ENCODE measurements at places on chromosomes 2 and 18.

DNA sequence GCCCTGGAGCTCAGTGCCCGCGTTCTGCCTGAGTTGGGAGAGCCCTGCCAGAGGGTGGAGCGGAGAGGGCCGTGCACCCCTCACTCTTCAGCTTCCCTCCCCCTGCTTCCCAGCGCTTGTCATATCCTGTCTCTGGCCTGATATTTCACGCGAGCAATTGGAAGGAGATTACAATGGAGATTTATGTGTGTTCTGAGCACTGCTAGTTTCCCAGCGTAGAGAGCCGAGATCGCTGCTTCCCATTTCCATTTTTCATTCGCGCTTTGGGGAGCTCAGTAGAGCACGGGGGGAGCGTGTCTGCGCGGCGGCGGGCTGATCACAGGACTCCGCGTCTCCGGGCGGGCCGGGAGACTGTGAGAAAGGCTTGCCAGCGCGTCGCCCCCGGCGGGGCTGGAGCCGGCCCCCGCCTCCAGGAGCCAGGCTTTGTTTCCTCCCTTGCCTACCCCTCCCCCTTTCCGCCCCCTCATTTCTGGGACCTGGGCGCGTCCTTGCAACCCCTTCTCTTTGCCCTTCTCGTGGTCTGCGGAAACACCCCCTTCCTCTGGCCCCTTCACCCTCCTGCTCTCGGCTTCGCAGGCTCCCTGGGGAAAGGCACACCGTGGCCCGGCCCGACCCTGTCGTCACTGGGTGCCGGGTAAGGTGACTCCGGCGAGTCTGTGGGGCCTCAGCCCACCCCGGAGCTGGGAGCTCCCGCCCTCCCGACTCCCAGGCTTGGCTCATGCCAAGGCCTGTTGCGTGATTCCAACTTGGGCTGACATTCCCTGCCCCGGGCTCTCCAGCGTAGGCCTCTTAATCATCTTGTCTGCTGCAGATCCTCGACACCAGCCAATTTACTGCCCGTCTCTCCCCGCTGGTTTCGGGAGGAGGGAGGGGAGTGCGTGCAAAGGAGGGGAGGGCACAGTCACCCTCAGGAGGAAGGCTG is 5.8 kb downstream of the DLX2 start:
- no peak for DNase-seq

GRCh38 chr2:80529466-80530165 is 225.1 kb upstream of the LRRTM1 start:
- DNase-seq, result no peak

- no peak for DNase-seq
Measured at GRCh38 chr18:59549503-59550173, 147.6 kb downstream of the CCBE1 start.

DNA sequence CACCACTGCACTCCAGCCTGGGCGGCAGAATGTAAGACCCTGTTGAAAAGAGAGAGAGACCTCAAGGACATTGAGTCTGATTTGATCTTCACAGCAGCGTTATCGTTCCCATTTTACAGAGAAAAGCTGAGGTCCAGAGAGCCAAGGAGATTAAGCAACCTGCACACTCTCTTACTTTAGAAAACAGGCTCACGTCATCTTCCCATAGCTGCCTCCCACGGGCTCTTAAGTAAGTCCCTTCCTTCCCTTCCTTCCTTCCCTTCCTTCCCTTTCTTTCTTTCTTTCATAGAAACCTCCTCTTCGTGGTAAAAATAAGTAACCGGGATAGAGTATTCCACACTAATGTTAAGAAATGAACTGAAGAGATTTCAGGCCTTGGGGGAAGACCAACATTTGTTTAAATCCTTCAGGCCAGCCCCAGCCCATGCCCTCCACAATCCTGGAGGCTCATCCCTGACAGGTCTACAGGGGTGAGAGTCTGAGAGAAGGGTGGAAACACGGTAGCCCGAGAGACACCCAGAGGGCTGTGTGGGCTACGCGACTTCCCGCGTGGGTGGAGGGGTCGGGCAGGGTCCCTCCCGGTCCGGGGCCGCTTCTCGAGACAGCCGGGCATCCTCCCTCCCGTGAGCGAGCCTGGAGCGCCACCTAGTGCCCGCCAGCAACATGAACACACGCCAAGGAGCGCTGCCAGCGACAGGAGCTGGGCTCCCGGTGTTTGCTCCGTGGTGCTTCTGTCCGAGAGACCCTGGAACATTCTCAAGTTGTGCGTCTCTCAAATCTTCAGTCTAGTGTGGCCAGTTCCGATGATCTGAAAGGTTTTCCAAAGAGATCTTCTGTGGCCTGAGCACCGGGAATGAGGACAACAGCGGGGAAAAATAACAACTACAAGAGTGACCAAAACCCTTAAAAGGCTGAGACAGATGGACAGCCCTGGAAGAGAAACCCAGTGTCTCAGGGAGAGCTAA is 160.3 kb downstream of the INO80D start:
- DNase-seq, result peak; percentile 78

- DNase-seq, result no peak
Measured at GRCh38 chr2:184049566-184049965, 548.8 kb upstream of the ZNF804A start.

GRCh38 chr2:233489666-233490065 is 76.9 kb downstream of the USP40 start:
- no peak for DNase-seq

DNA sequence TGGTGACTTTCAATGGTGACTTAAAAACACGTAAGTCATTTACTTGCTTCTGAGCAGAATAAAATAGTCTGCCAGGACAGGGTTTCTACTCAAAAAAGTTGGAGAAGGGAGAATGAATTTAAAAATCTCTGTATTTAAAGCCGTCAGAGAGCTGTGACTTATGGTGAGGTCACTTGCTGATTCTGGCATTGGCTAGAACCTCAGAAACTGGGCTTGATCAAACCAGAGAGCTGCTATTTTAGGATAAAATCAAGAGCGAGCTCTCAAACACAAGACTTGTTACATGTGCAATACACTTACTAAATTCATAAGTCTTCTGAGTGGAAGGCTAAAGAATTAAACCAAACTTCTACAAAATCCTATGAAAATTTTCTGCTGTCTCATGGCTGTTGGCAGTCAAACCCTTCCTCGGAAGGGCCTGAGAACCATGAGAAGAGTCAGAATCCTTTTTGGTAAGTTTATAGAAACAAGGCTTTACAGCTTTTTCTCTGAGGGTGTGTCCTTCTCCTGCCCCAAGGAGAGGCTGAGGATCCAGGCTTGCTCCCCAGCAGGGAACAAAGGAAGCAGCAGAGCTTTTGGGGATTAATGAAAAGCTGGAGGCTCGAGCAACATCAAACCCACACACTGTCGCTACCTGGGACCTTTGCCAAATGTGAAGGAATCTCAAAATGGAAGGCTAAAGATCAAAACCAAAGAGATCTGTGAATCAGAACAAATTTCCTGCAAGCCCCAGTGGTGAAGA is 816.4 kb downstream of the SOCS6 start:
- no peak for DNase-seq

DNA sequence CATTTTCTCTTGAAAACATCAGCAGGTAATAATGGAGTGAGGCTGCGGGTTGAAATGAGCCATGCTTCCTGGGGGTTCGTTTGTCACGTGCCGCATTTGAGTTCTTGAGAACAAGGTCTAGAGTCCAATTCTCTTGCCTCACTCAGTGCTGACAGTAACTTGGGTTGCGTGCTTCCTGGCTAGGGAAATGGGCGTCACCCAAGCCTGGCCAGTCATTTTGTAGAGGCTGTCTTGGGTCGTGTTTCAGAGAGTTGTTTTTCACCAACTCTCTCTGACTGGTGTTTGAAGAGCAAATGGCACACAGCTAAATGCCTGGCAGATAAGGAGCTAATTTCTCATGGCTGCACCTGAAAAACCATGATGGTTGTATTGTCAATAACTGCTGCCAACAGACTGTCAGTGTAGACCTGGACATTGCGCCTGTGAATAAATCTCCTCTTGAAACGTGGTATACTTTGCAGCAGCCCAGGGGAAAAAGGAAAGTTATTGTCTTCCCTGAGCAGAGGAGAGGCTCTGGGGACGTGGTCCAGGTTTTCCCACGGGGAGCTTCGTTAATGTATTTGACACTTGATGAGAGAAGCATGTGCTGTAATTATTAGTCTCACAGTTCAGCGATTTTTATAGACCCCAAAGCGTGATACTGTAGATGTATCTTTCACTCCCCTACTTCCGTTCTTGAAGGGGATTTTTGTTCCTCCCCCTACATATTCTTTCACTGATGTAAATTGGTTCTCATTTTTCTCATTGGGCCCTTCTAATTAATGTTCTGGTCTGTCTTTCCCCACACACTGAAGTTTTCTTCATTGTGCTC is 196.0 kb downstream of the FHOD3 start:
- no peak for DNase-seq

DNA sequence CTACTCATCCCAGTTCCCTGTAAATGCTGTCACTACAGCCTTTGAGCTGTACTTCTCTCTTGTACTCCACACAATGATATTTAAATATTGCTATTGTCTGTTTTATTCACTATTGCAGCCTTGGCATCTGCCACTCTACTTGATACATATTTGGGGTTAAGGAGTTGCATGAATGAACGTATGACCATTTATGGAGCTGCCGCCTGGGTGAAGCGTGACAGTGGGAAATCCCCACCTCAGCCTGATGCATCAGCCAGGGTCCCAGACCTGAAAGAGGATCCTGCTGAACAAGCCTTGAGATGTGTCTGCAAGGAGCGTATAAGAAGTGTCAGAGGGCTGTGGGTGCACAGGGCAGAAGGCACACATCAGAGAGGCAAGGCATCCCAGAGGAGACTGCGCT is 39.1 kb downstream of the MRPL35 start:
- DNase-seq, result no peak

DNA sequence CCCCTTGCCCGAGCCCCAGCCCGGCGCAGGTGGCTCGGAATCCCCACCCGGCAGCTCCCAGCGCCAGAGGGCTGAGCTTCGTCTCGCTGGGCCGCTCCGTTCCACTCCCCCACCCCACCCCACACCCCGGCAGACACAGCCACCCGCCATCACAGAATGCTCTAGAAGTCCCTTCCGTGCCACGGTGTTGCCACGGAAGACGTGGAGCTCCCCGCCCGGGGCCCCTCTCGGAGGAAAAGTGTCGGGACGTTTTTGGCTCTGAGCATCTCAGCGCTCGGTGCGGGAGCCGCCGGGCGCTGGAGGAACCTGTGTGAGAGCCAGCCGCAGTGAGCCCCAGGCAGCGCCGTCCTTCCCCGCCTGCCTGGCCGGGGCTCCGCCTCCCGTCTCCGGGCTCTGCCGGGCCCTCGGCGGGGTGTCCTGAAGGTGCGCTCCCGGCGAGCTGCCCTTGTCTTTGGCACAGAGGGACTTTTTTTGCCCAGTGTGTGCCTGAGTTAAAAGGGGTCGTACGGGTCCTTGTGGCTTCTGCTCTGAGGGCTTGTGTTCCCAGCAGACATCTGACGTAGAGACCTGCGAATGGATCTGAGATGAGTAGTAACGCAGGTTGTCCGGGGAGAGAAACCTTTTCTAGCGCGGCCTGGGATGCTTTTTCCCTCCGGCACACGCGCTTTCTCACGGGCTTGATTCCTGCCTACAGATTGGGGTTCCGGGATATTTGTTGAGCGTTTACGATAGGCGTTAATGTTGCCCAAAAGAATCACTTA is 1.8 kb downstream of the ZCCHC2 start:
- peak; percentile 95 for DNase-seq

DNA sequence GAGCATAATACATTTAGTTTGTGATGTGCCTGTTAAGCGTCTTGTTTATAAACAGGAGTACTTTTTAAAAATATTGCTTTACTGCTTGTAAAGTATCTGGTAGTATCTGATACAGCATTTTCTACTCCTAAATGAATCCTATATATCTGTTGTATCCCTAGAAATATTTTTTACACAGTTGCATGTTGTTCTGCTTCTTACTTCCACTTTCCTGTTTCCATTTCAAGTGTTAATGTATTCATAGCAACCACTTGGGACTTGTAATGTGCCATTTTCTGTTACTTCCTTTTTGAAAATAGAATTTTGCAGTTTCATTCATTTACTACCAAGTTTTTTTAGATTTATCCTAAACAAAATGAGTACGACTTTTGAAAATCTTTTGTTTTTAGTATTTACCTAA is 24.9 kb downstream of the CCNT2 start:
- DNase-seq, result no peak

DNA sequence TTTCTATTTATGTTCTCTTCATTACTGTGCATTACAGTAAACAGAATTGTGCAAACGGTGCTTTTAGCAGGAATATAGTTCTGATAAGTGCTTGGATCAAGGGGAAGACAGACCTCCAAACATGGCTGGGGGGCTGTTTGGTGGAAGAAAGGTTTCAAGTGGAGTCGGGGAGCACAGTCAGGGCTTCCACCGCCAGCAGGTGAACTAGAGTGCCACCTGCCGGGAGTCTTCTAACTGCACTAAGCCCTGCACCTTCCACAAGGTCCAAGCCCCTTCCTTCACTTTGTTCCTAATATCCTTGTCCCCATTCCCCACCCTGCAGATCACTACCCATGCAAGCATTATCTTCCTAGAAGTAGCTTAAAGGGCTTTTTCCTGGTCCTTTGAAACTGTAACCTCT is 11.1 kb downstream of the ONECUT2 start:
- DNase-seq, result no peak

DNA sequence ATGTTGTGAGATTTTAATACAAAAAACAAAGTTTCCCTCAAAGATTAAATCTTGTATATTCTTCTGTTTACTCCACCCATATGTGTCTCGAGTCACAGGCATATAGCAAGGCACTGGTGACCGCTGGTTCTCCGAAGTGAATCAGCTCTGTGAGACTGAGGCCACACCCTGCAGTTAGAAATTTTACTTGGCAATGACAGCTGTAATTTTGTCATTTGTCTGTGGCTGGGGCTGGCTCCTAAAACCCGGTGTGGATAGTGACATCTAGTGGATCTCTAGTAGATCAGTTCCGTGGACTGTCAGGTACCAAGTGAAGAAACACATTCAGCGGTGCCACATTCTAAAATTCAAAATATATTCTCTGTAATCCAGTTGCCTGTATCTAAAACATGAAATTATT is 278.0 kb downstream of the NEDD4L start:
- DNase-seq, result peak; percentile 77

- no peak for DNase-seq
Measured at GRCh38 chr2:141062443-141062842, 1068.4 kb downstream of the LRP1B start.

- DNase-seq, result no peak
Measured at GRCh38 chr2:119408221-119408619, 23.4 kb upstream of the TMEM37 start.

DNA sequence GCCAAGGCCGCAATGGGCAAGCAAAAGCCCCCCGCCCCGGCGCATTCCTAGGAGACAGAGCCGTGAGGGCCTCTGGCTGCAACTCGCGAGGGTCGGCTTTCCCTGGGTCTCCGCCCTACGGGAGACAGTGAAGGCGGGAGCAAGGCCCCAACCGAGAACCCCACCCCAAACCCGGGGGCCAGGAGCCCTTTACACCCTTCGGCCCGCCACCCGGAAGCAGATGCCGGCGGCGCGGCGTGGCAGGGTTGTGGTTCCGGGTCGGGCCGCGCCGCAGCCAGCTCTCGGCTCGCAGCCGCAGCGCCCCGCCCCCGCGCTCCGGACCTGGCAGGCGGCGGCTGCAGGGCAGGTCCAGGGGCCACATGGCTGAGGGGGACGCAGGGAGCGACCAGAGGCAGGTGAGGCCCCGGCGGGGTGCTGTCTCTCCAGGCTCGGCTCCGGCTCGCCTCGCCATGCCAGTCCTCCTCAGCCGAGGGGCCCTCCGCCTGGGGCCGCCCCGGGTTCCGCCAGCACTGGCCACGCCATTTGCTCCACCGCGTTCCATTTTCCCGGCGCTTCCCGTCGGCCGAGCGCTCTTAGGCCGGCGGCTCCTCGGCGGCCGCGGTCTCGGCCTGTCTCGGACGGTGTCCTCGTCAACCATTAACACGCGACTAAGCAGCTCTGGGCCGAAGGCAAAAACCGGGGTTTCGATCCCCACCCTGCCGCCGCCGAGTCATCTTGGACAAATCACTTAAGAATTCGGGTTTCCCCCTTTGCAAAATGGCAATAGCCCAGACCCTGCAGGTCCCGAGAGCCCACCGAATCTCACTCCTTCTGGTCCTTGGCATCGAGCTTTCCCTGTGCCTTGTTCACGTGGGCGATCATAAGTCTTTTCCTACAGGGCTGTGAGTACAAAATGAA is at the start of gene IMPACT:
Gene IMPACT, plus strand, starts transcription at position 273 of the 897 bp plus-strand sequence. Its CDS starts 87 bp downstream, at position 360.
- peak; percentile 84 for DNase-seq
